NCI-H2081 treated with DMSO at 0.1 percent for 48 hours (cell line): ENCODE measurements at places on chromosomes 2 and 18.

- no peak for DNase-seq
Observed at GRCh38 chr2:16617282-16618266, 48.1 kb downstream of the CYRIA start.

GRCh38 chr18:78586586-78586985 is 393.0 kb upstream of the SALL3 start:
- no peak for DNase-seq

- no peak for DNase-seq
Observed at GRCh38 chr2:134217924-134218323, 35.9 kb upstream of the MGAT5 start.

GRCh38 chr18:36440614-36441013 is 143.1 kb downstream of the FHOD3 start:
- DNase-seq = no peak

DNA sequence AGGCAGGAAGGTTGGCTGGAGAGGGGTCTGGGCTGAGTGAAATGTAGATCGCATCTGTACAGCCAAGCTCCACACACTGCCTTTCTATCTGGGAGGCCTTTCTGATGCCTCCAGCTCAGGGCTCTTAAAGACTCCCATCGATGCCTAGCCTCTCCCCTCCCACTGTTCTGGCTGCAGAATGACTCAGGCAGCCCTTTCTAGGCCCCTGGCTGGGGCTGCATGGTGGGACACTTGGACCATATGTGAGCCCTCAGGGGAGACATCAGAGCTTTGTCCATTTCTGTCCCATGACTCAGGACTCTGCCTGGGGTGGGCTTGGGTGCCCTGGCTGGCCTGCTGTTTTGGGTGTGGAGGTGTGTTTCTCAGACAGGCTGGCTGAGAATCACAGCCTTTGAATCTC is 101.3 kb downstream of the CELF4 start:
- DNase-seq = no peak

DNA sequence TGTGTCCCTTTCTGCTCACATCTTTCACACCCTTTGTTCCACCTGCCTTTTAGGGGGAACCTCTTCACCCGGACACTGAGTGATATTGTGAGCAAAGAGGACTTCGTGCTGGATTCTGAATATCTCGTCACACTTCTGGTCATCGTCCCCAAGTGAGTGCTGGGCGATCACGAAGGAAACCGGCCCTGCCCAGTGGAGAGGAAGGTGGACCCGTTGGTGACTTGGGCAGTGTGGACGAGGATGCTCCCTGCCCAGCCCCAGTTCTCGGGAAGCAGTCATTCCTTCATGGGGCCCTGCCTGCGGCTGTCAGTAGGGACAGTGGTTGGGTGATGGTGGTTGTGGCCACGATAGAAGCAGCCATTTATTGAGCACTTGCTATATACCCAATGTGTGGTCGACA is 40.8 kb downstream of the PDIA6 start:
- no peak for DNase-seq

- no peak for DNase-seq
Observed at GRCh38 chr2:24076849-24077534, 866 bp upstream of the SF3B6 start.

- DNase-seq = no peak
Observed at GRCh38 chr2:147017951-147018645, 826.7 kb upstream of the ACVR2A start.

- DNase-seq = no peak
Observed at GRCh38 chr2:96267159-96267971, 1.3 kb downstream of the CIAO1 start.

GRCh38 chr2:196510246-196510645 is 129.3 kb upstream of the CCDC150 start:
- no peak for DNase-seq

GRCh38 chr2:41963661-41964525 is 83.9 kb upstream of the PKDCC start:
- no peak for DNase-seq

DNA sequence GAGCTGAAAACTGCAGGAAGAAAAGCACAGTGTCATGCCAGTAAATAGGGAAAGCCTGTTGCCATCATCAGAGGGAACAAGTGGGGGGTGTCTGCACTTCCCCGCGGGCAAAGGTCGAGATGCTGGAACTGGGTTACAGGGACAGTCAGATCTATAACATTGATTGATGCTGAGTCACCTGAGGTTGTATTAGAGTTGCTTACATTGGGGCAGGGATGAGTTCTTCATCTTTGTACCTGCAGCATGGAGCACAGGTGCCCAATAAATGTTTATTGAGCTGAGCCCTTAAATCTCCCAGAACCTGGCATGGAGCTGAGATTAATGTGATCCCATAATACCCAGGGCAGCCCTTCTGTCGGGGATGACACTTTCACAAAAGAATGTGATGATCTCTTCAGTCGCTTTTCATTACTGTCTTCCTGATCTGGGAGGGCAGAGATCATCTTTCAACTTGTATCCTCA is 5.9 kb upstream of the RNF152 start:
- no peak for DNase-seq

DNA sequence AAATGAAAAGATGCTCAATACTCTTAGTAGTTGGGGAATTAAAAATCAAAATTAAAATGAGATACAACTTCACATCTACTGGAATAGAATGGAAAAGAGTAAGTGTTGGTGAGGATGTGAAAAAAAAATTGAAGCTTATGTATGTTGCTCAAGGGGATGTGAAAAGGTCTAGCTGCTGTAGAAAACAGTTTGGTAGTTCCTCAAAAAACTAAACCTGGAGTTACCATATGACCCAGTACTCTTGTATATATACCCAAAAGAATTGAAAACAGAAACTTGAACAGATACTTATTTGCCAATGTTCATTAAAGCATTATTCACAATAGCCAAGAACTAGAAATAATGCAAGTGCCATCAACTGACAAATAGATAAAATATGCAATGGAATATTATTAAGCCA is 208.4 kb downstream of the FIGN start:
- no peak for DNase-seq

- no peak for DNase-seq
Observed at GRCh38 chr2:101518578-101519492, 43.9 kb upstream of the RFX8 start.

DNA sequence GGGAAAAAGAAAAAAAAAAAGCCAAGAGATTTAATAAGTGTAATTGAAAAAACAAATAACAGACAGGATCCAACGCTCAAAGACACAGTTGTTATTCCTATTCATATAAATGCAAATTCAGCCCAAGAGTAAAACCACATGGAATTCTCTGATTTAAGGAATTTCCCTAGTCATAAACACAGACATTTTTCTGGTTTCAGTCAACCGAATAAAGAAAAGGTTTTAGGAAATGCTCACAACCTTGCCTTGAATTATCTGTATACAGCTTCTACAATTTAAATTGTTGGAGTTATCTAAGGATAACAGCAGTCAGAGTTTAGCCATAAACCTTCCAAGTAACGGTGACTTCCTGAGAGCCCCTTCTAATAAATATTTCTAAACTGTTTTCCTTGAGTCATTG is 122.7 kb downstream of the VWC2L start:
- DNase-seq = no peak

- DNase-seq = no peak
Observed at GRCh38 chr2:176156807-176157498, at the start of gene HOXD3. HOXD3 (plus strand) TSS chr2:176157307; CDS start chr2:176169115, 11,808 bp downstream.

DNA sequence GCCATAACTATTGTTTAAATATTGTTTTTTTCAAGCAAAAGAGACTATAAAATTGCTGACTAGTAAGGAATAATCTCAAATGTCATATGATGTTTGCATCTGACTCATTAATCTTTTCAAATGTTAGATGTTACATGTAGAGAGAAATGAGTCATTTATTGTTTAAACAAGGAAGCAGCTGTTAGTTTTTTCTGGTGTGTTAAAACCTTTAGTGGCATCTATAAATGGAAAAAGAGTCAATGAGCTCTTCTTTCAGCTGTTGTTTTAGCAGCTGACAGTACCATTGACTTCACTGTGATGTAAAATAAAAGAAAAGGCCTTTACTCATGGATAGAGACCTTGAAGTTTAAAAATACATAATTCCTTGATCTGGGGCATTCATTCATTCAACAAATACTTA is 1.8 kb upstream of the KLHL41 start:
- peak; percentile 82 for DNase-seq

GRCh38 chr18:657311-658000 is at the start of gene TYMS:
TYMS (plus strand) TSS chr18:657653; CDS start chr18:657743, 90 bp downstream.
- peak; percentile 28 for DNase-seq

- DNase-seq = no peak
Observed at GRCh38 chr18:74626049-74626874, 28.6 kb downstream of the ZNF407 start.
